ENCODE measurements at places on chromosomes 4 and X.

- DNase-seq: peak; percentile 68
Measured at GRCh38 chrX:38805432-38806389, 4.5 kb downstream of the MID1IP1 start.

- DNase-seq: no peak
Measured at GRCh38 chrX:44314259-44314734, 29.2 kb downstream of the EFHC2 start.

DNA sequence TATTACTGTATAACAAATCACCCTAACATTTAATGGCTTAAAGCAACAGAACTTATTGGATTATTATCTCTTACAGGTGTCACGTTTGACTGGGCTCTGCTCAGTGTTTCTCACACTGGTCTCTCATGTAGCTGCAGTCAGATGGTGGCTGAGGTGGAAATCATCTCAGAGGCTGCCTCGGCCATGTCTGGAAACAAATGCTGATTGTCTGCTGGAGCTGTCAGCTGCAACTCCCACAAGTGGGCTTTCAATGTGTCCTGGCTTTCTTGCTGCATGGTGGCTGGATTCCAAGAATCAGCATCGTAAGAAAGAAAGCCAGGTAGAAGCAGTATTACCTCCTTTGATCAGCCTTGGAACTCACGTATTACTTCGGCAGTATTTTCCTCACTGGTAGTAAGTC lies 277.6 kb downstream of the SPANXN1 start:
- no peak for DNase-seq

DNA sequence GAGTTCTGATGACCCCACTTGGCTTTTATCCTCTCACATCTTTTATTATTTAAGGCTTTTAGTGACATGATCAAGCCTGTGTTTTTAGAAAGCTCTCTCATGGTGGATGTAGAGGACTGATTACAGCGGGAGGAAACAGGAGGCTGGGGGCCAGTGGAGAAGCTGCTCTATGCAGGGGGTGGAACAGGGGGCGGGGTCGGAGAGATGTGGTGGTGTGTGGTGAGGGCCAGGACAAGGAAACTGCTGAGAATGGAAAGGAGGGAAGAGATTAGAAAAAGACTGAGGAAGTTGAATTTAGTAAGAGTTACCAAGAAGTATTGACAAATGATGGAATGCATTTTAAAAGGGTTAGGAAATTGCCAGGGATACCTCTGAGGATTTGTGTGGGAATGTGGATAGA lies 292.2 kb downstream of the ZIC3 start:
- no peak for DNase-seq

DNA sequence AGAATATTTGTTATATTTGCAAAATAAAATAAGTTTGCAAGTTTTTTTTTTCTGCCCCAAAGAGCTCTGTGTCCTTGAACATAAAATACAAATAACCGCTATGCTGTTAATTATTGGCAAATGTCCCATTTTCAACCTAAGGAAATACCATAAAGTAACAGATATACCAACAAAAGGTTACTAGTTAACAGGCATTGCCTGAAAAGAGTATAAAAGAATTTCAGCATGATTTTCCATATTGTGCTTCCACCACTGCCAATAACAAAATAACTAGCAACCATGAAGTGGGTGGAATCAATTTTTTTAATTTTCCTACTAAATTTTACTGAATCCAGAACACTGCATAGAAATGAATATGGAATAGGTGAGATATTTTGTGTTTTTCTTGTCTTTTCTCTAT lies at the start of gene AFP:
TSS of gene AFP (plus strand) at position 238 of the 400 bp plus-strand sequence. CDS start at position 280, 42 bp downstream.
- DNase-seq: no peak
